Caudate nucleus (tissue), 63 donors: ENCODE measurements at places on chromosomes 7 and 10.
A peak's percentile ranks its signal among the peaks of the same experiment; 100 is the strongest.

DNA sequence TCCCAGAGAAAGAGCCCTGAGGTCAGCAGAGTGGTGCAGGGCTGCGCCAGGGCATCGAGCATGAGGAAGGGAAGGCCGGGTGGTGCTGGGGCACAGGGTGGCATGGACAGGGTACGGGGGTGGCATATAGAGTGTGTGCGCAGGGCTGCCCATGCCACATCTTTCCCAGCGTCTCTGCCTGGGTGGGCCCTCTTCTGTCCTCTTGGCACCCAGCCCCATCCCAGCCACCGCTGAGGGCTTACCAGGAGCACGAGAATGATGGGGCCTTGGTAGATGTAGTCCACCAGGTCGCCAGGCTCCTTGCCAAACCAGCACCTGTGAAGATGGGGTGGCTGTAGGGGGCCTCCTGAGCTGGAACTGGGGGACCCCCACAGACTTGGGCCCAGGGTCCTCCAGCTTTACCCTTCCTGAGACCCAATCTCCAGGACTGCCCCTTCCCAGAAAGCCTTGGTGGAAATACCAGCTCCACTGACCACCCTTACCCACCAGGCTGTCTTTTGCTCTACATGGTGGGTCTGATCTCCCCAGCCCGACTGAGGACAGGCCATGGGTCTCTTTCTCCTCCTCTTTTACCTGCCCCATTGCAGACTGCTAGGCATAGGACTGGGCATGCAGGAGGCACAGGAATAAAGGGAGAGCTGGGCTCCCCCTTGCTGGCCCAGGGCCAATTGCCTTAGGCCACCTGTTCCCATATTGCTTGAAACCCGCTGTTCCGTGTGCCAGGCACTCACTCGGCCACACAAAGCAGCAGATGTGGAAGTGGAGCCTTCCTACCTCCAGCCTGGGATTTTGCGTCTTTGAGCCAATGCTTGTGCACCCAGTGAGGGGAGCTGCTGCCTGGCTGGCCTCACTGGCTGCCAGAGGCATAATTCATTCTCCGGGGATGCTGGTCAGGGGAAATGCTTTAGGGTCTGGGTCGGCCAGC is 21.7 kb downstream of the CRHR2 start:
- no peak for DNase-seq

DNA sequence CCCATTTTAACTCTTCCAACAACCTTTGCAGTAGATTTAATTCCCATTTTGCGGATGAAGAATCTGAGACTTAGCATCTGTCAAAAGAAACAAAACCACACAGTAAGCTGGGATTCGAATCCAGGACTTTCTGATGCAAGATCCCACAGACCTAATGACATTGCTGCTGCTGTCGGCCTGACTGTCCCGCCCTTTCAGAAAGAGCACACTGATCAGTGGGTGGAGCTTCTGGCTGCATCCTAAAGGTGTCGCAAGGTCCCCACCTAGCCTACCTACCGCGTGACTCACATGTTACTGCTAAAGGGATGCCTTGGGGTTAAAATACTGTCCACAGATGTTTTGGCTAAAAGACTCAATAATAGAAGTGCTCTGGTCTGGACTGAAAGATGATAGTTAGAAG is 134.7 kb downstream of the EMX2 start:
- DNase-seq, result no peak

DNA sequence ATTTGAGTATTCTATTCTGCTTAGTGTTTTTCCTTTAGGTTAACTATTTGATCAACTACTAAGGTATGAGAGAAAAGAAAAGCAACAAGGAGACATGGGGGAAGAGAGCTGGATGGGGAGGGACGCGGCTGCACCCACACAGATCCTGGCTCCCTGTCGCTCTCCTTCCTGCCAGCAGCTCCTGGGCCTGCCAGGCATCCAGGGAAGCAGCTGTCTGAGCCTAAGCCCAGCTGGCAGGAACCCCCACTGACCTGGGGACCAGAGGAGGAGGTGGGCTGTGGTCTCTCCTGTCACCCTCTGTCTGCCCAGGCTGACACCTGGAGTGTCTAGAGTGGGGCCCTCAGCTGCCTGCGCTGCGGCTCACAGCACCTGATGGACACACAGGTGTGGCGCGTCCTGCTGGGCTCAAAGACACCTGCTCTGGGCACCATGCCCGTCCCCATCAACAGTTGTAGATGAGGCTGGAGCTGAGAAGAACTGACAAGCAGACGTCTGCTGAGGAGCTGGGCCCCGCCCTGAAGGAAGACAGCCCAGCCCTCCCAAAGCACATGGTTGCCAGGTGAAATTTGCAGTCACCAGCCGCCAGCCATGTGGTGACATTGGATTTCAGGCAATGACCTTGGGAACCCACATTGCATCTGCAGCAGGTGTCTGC is 207.9 kb downstream of the PLXNA4 start:
- no peak for DNase-seq

GRCh38 chr10:70481105-70481504 is 2.5 kb downstream of the PALD1 start:
- DNase-seq, result no peak

DNA sequence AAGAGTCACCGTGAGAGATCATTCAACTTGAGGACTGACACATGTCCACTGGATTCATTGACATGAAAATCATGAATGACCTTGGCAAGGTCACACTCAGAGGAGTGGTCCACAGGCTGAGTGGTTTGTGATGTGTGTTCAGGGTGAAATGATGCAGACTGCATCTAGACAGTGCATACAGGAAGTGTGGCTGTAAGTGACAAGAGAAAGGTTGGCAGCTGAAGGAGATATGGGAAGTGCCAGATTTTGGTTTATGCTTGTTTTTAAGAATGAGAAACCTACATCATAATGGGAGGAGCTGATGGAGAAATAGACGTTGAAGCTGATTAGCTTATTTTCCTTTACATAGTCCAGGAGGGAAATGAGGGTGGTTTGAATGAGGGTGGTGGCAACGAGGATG is 64.8 kb upstream of the VIPR2 start:
- DNase-seq, result no peak

GRCh38 chr7:101618207-101618839 is 10.8 kb downstream of the MYL10 start:
- no peak for DNase-seq

DNA sequence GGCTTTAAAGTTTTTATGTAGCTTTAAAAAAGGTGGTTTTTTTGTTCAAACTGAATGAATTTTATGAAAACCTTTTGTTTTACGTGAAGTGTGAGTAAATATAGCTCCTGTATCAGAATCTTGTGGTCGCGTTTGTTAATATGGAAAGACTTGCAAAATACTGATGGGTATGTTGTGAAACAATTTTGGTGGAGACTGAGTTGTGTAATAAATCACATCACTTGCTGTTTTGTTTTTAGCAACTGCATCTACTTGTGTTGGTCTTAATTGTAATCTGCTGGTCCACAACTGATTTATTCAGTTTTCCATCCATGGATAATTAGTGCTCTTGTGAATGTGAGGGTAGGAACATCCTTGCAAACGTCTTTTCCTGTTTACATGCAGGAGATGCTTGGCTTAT is 10.5 kb downstream of the PLXDC2 start:
- DNase-seq, result no peak

DNA sequence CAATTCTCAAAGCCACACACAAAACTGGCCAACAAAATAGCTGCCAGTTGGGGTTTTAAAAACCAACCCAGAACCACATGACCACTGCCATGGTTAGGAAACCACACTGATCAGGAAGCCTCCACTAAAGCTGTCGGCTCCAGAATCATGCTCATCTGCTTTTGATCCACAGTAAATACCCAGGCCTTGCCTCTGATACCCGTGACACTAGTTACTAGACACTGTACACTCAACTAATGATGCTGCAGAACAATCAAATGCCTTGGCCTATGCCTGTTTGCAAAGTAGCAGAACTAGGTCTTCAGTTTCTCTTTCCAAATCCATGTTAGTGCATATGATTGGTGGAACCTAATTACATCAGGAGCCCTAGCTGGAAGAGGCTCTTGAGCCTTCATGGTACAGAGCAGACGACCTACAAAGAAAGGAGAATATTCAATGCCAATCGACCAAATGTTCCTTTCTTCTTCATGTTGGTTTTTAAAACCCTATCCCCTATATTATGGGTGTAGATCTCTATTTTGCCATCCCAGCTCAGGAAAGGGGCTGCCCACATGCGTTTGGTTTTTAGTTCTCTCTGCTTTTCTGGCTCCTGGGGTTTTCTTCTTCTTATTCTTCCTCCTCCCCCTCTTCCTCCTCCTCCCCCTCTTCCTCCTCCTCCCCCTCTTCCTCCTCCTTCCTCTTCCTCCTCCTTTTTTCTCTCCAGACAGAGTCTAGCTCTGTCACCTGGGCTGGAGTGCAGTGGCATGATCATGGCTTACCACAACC is 76.6 kb downstream of the CNNM2 start:
- DNase-seq, result no peak

- peak; percentile 34 for DNase-seq
Measured at GRCh38 chr10:101041252-101041761, 10.3 kb downstream of the SFXN3 start.

- no peak for DNase-seq
Measured at GRCh38 chr7:101891936-101892640, 74.7 kb downstream of the CUX1 start.

- no peak for DNase-seq
Measured at GRCh38 chr10:82161264-82161663, 286.3 kb downstream of the NRG3 start.

GRCh38 chr7:81478664-81479063 is 291.2 kb downstream of the HGF start:
- no peak for DNase-seq

DNA sequence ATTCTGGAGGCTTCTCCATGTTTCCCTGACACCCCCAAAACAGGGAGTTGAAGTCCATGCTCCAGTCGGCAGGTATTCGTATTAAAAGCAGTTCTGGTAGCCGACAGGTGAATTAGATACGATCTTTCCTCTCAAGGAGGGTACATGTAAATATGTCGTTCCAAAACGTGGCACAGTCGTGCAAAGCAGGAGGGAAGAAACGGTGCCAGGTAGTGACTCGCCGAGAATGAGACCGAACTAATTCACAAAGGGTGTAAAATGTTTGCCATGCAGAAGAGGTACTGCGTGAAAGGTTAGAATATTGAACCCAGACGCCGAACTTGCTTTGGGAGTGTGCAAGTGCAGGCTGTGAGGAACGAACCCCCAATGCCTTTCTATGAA is 483 bp downstream of the EDRF1 start:
- no peak for DNase-seq

DNA sequence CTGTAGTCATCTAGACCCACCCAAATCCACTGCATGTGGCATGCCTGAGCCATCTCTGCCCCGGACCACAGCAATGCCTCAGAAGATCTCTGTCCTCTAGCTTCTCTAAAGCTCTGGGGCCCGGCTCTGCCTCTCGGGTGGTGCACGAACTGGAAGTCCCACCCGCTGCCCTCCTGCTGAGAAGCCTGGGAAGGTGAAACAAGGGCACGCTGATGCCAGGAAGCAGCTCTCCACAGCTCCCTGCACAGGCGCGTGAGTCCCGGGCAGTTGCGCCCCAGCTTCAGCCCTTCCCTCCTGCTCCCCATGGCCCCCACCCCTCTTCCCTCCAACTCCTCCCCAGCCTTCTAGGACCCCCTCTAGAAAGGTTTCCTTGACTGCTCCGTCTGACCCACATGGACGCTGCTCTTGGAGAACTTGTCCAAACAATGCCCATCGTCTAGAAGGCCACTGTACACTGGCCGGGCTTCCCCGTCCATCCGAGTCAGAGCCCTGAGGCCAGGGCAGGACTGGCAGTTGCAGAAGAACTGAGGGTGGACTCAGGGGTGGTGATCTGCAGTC is 12.8 kb downstream of the KCNH2 start:
- no peak for DNase-seq

GRCh38 chr10:70917226-70917625 is 28.9 kb upstream of the PCBD1 start:
- no peak for DNase-seq

DNA sequence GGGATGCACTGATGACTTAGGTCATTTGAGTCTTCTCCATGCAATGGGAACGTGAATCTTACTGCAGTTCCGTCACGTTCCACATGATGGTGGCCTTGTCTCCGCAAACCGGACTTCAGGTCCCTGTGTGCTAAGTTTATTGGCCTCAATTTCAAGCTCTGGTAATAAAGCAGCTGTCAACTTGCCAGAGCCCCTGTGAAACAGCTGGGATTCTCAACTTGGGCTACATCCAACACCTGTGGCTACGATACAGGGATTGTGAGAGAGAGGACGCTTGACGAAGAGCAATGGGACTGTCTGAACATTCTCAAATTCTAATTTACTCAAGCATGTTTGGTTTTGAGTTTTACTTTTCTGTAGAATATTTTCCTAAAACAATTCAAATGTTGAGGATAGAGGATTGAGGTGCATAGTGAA is 174.2 kb downstream of the PTN start:
- peak; percentile 22 for DNase-seq

DNA sequence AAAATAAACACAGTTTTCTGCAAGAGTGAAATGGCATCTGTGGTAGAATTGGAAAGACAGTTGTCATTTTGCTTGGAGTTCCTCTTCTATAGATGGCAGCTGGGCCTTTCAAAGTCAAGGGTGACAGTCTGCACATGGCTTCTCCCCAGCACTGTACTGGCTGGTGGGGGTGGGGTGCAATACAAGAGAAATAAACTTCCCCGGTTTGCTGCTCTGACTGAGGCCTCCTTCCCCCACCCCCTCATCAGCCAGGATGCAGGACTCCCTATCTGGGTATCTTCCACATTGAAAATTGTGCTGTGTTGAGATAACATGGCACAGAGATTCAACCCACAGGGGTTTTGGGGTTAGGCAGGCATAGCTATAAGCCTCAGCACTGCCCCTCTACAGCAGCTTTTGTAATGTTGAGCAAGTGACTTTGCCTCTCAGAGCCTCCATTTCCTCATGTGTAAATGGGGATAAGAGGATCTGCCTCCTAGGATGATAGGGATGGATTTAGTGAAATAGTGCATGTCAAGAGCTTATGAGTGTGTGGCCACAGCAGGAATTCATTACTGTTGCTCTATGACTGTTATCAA is 85.8 kb upstream of the WDR11 start:
- no peak for DNase-seq
